ENCODE measurements at places on chromosomes 5 and 9. TPM values are rescaled to one million over a fixed set of nuclear protein-coding genes. Genes with fewer than 3 reads are reported as not detected.

CCDC152 gene
- total RNA-seq: 11.8 TPM

ST8SIA4 gene
- total RNA-seq: 0.71 TPM

PCDHA8 gene
- total RNA-seq: 1.6 TPM

GRM6 gene
- not detected for total RNA-seq

CERT1 gene
- 50.4 TPM for total RNA-seq

CSF1R gene
- not detected for total RNA-seq

SLC44A1 gene
- total RNA-seq: 41.4 TPM

LMAN2 gene
- 116 TPM for total RNA-seq

PCDHB7 gene
- 0.21 TPM for total RNA-seq

CKMT2 gene
- not detected for total RNA-seq

PHF24 gene
- 1.8 TPM for total RNA-seq

CTXN3 gene
- total RNA-seq: 0.09 TPM

PRKACG gene
- not detected for total RNA-seq

NRG2 gene
- total RNA-seq: 0.13 TPM

C9orf50 gene
- total RNA-seq: not detected

ARID3C gene
- total RNA-seq: 5.3 TPM

SLC1A3 gene
- 8.5 TPM for total RNA-seq

BTNL3 gene
- 0.34 TPM for total RNA-seq

SEMA5A gene
- total RNA-seq: 11.9 TPM

CBY3 gene
- total RNA-seq: not detected

ABCA2 gene
- total RNA-seq: 19.7 TPM

RANBP17 gene
- 38.7 TPM for total RNA-seq

PCDHGC5 gene
- 1.3 TPM for total RNA-seq

ARL14EPL gene
- total RNA-seq: not detected

PCDHGA6 gene
- total RNA-seq: 0.77 TPM

TMEM252 gene
- not detected for total RNA-seq

KCNMB1 gene
- not detected for total RNA-seq

STK10 gene
- 10.5 TPM for total RNA-seq

TMEM174 gene
- total RNA-seq: not detected

GARNL3 gene
- 32.0 TPM for total RNA-seq

CAMSAP1 gene
- 39.3 TPM for total RNA-seq

DMGDH gene
- 1.4 TPM for total RNA-seq

CEL gene
- 2.2 TPM for total RNA-seq

AGXT2 gene
- total RNA-seq: not detected

PPP2R2B gene
- total RNA-seq: 22.5 TPM

C9 gene
- not detected for total RNA-seq

Data from neural progenitor cell (in vitro differentiated cells).